ENCODE measurements at places on chromosomes 3 and 15.

- no peak for ATAC-seq
Observed at GRCh38 chr3:46603446-46604046, 8.8 kb upstream of the FAM240A start.

- peak; percentile 25 for ATAC-seq
Observed at GRCh38 chr3:50124052-50124799, 30.9 kb upstream of the SEMA3F start.

DNA sequence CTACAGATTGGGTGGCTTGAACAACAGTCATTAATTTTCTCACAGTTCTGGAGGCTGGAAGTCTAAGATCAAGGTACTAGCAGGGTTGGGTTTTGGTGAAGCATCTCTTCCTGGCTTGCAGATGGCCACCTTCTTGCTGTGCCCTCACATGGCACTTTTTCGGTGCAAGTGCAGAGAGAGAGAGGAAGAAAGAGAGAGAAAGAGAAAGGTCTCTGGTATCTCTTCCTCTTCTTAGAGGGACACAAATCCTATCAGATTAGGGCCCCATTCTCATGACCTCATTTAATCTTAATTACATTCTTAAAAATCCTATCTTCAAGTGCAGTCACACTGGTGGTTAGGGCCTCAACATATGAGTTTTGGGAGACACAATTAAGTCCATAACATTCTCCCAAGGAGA is 167.1 kb downstream of the NFKBIZ start:
- ATAC-seq: no peak

DNA sequence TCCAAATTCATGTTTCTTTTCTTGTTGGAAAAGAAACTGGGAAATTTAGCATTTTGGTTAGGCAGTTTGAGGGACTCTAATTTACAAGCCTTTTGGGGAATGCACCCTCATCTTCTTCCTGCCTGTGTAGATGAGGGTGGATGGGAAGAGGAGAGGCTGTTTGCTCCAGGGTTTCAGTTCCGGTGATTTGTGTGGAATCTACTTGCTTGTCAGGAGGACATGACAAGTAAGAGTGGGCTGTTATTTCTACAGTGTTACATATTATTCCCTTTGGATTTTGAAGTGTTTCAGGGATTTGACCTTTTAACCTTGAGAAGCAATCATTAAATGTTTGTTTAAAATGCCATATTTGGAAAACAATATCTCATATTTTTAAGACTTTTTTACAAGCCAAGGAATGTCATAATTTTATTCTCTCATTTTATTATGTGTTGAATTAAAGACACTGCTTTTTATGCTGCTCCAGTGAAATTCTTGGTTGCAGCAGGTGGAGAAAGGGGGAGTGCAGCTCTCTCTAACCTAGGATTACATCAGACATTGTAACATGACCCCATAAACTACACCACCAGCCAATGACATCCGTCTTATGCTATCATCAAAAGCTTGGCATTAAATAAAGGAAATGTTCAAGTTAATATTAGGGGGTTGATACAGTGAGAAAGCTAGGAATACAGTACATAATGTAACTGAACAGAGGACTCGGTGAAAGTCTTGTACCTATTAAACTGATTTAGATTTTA is 30.2 kb downstream of the PLAAT1 start:
- ATAC-seq: no peak

DNA sequence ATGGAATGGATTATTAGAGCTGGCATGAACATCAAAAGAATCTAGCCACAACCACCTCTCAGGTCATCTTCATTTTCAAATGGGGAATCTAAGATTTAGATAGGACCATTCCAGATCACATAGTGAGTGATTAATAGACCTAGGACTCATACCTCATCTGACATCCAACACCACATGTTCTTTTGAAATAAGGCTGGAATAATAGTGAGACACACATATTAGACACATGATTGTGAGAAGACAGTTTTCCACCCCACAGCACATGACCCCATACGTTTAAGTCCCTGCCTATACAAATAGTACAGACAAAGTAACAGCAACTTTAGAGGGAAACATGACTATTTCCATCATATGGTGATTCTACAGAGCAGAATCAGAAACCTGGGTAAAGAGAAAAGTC is 344.7 kb upstream of the TPRG1 start:
- no peak for ATAC-seq

- no peak for ATAC-seq
Observed at GRCh38 chr3:127351321-127351720, 63.5 kb upstream of the PRR20G start.

DNA sequence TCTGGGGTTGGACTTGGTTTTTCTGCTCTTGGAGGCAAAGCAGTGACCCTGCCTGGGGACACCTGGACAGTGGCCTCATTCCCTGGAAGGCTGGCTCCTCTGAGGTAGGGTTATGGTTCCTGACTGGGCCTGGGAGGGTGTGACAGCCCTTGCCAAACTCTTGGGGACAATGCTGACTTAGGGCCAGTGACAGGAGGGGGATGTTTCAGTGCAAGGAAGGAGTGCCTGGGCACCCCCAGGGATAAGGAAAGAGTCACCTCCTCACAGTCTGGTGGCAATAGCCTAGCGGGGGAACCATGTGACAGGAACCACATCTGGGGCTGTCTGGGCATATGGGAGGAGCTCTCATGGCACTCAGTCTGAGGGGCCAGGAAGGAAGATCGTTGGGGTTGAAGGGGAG is 91.8 kb downstream of the ABHD5 start:
- ATAC-seq: no peak

DNA sequence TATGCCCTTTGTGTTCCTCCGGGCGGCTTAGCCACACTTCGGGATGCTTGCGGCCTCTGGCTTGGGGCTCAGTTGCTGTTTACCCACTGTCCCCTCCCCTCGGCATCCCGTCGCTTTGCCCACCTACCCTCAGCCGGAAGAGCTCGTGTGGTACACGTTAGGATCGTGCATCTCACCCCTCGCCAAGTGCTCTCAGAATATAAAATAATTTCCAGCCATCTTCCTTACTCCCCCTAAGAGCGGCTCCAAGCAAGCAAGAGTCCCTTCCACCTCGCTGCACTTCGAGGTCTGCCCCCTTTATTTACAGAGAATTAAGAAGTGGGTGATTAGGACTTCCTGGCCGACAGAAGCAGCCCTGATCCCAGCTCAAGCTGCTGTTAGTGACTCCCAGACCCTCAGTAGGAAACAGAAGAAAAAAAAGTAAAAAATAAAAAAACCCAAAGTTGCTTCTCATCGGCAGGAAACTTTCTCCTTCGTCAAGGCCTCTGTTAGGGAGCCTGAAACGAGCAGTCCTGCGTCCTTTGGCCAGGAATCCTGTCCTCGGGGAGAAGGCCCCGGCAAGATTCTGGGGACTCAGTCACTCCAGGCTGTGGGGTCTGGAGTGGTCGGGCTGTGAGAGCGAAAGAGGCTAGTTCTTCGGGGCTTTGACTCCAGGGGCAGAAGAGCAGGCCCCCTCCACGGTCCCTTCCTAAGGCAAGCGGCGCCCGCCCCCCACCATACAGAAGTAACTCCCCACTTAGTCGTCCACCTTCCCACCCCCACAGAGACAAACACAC is 3.0 kb downstream of the MEIS2 start:
- ATAC-seq: no peak

- ATAC-seq: no peak
Observed at GRCh38 chr3:173615661-173616060, 218.1 kb downstream of the NLGN1 start.

- no peak for ATAC-seq
Observed at GRCh38 chr15:61216519-61216918, 12.6 kb downstream of the RORA start.

DNA sequence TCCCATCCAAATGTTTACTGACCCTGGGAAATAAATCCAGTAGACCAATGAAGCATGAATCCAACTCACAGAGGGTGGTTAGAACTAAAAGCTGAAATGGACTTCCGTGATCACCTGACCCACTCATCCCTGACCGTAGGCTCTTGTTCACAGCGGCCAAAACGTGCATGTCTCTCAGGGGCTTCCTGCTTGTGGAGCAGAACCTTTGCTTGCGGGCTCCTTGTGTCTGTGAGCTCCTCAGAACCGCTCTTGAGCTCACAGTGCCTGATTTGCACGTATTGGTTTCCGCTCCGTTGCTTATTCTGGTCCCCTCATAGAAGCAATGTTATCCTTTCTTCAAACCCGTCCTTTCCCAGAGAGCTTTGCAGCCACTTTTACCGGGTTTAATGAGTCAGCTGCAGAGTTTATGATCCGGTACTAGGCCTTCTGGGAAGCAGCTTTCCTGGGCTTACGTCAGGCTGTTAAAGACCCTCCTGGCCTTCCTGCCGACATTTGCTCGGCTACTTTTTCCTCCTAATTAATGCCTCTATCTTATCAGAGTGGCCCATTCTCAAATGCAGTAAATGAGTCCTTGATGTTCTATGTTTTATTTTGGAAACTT is 35.4 kb downstream of the LIPC start:
- ATAC-seq: no peak

- no peak for ATAC-seq
Observed at GRCh38 chr3:177348974-177349373, 151.7 kb upstream of the TBL1XR1 start.

DNA sequence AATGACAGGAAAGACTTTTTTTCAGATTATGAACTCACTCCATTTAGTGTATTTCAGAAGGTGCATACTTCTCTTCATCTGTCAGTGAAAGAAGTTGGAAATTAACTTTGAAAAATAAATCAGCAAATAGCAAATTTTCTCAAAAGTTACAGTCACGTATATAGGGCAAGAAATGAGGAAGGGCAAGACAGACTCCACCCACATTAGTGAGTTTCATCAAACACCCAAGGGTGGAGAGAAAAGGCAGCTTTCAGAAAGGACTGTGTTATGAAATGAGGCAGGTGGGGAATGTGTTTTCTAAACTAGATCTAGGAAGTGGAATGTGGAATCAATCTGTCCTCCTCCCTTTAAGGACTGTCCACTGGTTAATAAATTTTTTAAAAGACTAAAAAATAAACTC is 2.9 kb downstream of the SLC22A13 start:
- ATAC-seq: no peak

DNA sequence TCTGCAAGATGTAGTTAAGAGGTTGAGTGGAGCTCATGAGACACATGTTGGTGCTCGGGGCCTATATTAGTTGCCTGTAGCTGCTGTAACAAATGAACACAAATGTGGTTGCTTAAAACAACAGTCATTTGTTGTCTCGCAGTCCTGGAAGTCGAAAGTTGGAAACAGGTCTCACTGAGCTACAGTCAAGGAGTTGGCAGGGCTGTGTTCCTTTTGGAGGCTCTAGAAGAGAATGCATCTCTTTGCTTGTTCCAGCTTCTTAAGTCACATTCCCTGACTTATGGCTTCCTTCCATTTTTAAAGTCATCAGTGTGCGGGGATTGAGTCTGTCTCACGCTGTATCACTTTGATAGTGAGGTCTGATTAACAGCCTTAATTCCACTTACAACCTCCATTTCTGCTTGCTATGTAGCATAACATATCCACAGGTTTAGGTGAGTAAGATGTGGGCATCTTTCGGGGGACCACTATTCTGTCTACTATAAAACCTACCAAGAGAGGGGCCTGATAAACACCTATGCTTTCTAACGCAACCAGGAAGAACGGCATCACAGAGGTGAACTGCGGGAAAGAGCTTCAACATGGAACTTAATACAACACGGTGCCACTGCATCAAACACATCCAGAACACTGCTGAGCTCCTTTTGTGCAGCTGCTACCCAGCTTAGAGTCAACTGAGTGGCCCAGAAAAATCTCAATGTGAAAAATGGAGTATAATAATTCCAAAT is 119.4 kb downstream of the ATP10A start:
- no peak for ATAC-seq

- ATAC-seq: peak; percentile 88
Observed at GRCh38 chr3:122754929-122755328, 38.7 kb downstream of the HSPBAP1 start.

DNA sequence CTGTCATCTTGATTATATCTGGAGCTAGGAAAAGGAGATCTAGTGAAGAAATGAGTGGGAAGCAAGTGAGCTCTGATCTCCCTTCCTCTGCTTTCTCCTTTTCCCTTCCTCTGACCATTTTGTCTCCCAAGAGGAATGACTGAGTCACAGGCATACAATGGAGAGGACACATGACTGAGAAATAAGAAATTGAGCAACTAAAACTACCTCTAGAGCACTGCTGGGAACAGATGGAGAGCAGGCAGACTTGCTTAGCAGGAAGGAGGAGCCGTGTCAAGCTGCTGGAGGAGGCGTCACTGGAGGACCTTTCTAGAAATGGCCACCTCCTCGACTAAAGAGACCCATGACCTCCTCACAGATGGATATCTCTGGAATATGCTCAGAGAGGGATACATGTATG is 66.9 kb upstream of the MYO5C start:
- ATAC-seq: no peak

DNA sequence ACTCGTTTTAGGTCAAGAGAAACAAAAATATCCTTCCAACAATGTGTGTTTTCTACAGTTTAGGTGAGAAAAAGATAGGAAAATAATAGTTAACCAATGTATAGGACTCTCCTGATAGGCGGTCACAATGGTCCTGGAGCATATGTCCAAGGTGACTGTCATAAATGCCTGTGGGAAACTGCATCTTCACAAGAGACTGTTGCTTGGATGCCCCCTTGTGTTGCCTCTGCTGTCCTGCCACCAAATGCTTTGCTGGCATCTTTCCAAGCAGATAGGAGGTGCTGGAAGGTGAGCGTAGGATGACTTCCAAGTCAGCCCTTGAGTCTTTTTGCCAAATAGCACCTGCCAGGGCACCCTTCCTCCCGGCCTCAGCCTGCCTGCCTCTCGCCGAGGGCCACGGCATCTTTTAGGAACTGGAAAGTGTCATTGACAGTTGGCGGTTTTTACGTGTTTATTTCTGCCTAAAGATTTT is 24.1 kb upstream of the SACM1L start:
- ATAC-seq: no peak

DNA sequence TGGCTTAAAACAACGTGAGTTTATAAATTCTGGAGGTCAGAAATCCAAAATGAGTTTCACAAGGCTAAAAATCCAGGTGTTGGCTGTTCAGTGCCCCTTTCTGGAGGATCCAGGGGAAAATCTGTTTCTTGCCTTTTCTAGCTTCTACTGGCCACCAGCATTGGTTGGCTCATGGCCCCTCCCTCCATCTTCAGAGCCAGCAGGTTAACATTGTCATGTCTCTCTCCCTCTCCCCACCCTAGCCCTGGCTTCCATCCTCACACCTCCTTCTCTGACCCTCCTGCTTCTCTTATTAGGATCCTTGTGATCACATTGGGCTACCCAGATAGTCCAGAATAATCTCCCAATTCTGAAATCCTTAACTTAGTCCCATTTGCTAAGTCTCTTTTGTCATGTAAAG is 32.9 kb upstream of the MGLL start:
- ATAC-seq: no peak

Data from SK-N-SH treated with all-trans-retinoic acid at 6 μM for 48 hours (cell line).